ENCODE measurements at places on chromosomes 12 and 14. TPM values are rescaled to one million over a fixed set of nuclear protein-coding genes. Genes with fewer than 3 reads are reported as not detected.

KRT72 gene
- 0.44 TPM for total RNA-seq

KRT8 gene
- total RNA-seq = not detected

SLC4A8 gene
- 12.6 TPM for total RNA-seq

RFLNA gene
- not detected for total RNA-seq

KRT71 gene
- not detected for total RNA-seq

SIX6 gene
- total RNA-seq = not detected

SMCO3 gene
- not detected for total RNA-seq

ENDOU gene
- total RNA-seq = not detected

KIF5A gene
- 0.99 TPM for total RNA-seq

SRSF5 gene
- 283 TPM for total RNA-seq

HVCN1 gene
- 28.6 TPM for total RNA-seq

PSME2 gene
- 636 TPM for total RNA-seq

PPFIA2 gene
- total RNA-seq = not detected

ETFBKMT gene
- 1.4 TPM for total RNA-seq

CD163L1 gene
- total RNA-seq = not detected

OASL gene
- total RNA-seq = 33.5 TPM

GPRC5A gene
- total RNA-seq = not detected

MORN3 gene
- total RNA-seq = 0.37 TPM

Data from activated CD8-positive, alpha-beta T cell treated with anti-CD3 and anti-CD28 coated beads, Interleukin-2, amount 10 ng/mL, durations not matched to agents 7 days and 5 days (primary cell).